ENCODE measurements at places on chromosomes 13 and 19.

DNA sequence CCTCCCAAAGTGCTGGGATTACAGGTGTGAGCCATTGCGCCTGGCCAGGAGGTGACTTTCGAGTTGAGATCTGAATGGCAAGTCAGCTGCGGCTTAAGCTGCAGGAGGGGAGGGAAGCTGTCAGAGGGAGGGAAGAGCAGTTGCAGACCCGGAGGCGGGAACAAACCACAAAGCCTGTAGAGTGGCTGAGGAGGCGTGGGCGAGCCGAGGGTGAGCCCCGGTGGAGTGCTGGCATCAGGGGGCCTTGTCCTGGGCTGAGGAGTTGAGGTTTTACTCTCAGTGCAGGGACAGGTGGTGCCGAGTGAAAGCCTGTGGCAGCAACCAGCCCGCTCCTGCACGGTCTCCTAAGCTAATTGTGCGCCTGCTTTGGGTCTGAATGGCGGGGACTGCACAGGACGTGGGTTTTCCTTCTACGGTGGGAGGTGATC is 24.2 kb downstream of the PPP1R37 start:
- no peak for DNase-seq

DNA sequence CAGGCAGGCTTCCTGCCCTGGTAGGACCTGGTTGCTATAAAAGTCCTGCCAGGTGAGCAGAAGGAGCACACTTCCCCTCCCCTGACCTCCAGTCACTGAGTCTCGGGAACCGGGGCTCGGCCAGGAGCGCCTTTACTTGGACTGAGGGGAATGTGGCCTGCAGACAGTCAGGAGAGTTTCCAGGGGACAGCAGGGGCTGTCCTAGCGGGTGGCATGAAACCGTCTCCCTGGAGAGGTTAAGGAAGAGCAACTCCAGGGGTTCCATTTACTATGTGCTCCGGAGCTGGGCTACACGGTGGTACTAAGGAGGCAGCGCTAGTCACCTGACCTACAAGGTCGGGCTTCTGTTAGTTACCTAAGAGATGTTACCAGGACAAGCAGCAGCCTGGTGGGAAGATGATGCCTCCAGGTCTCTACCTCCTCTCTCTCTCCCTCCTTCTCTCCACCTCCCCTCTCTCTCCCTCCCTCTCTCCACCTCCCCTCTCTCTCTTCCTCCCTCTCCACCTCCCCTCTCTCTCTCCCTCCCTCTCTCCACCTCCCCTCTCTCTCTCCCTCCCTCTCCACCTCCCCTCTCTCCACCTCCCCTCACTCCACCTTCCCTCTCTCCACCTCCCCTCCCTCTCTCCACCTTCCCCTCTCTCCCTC is 4.1 kb upstream of the CNOT3 start:
- no peak for DNase-seq

GRCh38 chr13:80338781-80339562 is 2.0 kb downstream of the SPRY2 start:
- DNase-seq, result no peak

DNA sequence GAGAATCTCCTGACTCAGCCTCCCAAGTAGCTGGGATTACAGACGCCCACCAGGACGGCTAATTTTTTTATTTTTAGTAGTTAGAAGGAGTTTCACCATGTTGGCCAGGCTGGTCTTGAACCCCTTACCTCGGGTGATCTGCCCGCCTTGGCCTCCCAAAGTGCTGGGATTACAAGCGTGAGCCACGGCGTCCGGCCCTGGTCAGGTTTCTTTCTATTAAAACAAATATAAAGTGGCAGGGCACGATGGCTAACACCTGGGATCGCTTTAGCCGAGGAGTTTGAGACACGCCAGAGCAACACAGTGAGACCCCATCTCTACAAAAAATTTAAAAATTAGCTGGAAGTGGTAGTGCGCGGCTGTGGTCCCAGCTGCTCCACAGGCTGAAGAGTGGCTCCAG is 1.5 kb upstream of the MED25 start:
- no peak for DNase-seq

DNA sequence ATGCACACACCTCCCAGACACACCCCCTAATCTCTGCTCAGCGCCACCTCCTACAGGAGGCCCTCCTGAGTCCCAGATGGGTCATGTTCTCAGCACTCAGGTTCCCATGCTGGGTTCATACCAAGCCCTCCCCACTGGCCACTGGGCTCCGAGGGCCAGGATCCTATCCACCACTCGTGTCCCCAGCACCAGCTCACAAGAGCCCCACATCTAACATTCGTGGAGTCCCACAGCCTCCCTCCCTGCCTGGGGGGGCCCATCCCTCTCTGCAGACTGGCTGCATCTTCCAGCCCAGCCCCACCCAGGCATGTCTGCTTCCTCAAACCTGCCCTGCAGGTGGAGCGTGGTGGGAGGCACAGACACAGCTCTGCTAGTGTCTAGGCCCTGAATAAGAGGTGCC is 227.4 kb downstream of the TUBA3C start:
- no peak for DNase-seq

DNA sequence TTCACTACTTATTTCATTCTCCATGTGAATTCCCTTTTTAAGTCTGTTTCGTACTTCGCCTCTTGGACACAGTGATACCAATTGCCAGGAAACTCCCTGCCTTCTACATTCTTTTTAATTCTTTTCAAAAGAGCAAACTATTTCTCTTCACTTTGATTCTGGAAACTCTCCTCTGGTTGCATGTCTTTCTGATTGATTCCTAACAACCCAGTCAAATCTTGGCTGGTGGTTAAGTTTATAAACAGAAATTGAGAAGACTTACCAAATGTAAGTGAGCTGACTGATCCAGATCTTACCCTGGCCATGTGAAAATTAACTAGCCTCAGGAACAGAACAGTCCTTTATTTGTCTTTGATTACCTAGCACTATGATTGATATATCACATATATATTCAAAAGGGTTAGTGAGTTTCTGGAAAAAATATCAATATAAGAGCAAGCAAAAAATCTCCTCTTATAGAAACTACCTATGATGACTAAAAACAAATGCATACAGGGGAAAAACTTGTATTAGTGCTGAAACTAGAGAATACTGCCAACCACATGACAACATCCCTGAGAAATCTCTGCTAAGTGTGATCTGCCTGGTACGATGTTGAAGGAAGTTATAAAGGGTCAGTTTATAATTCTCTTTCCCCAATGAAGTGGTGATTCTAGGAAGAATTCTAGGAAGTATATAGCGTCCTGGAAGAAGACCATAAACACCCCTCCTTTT is 152.6 kb upstream of the HTR2A start:
- no peak for DNase-seq

GRCh38 chr19:1856698-1857603 is 6.4 kb downstream of the KLF16 start:
- no peak for DNase-seq

GRCh38 chr19:1073063-1073955 is 6.3 kb downstream of the ARHGAP45 start:
- no peak for DNase-seq

GRCh38 chr19:33032218-33032781 is 32.4 kb downstream of the RHPN2 start:
- DNase-seq, result no peak

GRCh38 chr19:30523791-30524190 is 151.6 kb downstream of the ZNF536 start:
- DNase-seq, result no peak

GRCh38 chr19:57665261-57665806 is 3.4 kb upstream of the ZSCAN4 start:
- DNase-seq, result no peak

- no peak for DNase-seq
These were observed 69.1 kb downstream of the ARHGEF18 start for GRCh38 chr19:7417671-7418324.
